Dermis microvascular lymphatic vessel endothelial cell (primary cell): ENCODE measurements at places on chromosomes 2 and 18.

- no peak for DNase-seq
Observed at GRCh38 chr2:19667085-19667484, 234.7 kb downstream of the TTC32 start.

GRCh38 chr18:58224425-58224750 is 180.4 kb downstream of the NEDD4L start:
- DNase-seq = no peak

DNA sequence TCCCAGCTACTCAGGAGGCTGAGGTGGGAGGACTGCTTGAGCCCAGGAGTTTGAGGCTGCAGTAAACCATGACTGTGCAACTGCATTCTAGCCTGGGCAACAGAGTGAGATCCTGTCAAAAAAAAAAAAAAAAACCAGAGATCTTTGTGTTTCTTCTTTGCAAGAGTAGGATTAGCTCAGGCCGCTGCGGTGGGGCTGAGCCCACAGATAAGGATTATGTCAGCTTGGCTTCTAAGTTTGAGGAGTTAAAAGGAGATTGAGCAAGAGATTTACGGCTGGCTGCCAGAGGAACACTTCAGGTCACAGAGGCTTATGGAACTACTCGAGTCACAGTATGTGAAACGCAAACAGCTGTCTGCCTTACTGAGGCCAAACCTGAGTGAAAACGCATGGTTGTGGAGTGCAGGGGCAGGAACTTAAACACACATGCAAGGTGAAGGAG is 146.7 kb upstream of the L3MBTL4 start:
- no peak for DNase-seq

DNA sequence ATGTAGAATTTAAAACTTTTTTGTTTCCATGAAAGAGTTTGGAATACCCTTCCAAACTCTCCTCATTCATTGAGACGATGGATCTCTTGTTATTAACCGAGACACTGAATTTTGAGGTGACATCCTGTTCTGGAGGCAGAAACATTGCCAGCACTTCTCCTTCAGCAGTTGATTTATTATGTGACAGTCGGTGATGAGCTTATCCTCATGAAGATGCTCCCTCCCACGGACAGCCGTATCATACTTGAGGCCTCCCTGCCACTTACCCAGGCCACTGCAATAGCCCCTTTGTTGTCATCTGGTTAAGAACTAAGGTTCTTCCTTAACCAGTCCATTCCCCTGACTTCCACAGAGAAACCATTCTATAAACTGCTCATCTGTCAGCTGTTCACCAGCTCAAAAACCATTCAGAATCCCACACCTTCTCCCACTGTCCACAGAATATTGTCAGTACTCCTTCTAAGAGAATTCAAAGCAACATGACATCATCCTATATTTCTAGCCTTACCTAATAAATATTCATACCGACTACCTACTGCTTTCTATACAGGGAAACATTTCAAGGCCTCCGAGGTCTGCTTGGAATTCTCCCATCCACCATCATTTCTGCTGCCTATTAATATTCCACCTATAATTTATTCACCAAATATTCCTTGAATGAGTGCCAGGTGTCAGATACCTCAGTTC is 139.0 kb upstream of the TRIB2 start:
- no peak for DNase-seq
